ENCODE measurements at places on chromosomes 2 and 18.

GRCh38 chr2:20135631-20136050 lies 84.2 kb upstream of the LAPTM4A start:
- DNase-seq = peak; percentile 71

- no peak for DNase-seq
Observed at GRCh38 chr18:8895987-8896619, 190.7 kb downstream of the MTCL1 start.

- no peak for DNase-seq
Observed at GRCh38 chr2:8543383-8544170, 138.3 kb upstream of the ID2 start.

GRCh38 chr2:204051984-204052556 lies 115.5 kb downstream of the ICOS start:
- DNase-seq = no peak

GRCh38 chr2:9809064-9809356 lies 34.3 kb upstream of the TAF1B start:
- DNase-seq = no peak

DNA sequence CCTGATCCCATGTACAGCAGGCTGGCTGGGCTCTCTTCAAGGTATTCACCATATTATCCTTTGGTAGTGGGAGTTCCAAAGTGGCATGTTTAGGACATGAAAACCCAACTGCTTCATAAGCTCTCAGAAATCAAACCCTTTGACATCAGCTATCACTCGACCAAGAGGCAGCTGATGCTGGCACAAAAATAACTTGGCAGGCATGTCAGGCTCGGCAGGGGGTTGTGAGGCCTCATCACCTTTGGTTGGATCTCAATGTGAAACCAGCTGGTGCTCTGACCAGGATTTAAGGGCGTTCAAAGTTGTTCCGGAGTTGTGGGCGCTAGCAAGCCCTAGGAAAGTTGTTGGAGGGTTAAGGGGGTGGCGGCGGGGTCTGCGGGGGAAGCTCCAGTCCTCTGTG lies 171.9 kb downstream of the FHOD3 start:
- DNase-seq = no peak

DNA sequence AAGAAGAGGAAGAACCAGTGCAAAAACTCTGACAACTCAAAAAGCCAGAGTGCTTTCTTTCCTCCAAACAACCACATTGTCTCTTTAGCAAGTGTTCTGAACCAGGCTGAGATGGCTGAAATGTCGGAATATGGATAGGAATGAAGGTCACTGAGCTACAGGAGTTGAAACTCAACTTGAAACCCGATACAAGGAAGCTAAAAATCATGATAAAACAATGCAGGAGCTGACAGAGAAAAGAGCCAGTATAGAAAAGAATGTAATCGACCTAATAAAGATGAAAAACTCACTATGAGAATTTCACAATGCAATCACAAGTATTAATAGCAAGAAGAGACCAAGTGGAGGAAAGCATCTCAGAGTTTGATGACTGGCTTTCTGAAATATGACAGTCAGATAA lies 15.0 kb upstream of the EIF2AK3 start:
- DNase-seq = no peak

GRCh38 chr2:62305421-62306176 lies 109.7 kb downstream of the B3GNT2 start:
- DNase-seq = no peak

DNA sequence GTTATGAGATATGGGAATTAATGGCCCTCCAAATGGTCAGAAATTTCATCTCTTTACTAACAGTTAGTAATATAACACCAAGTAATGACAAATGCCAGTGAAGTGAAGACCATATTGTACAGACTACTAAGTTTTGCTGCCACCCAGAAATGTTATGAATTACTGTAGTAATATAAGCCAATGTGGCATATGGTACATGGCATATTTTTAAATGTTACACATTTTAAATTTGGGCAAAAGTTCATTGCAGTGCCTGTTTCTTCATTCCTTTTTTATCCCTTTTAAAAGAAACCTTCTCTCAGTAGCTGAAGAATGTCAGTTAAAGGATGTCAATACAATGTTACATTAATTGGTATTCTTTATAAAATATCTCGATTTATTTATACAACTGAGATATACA lies 626.5 kb upstream of the SLC8A1 start:
- DNase-seq = no peak

DNA sequence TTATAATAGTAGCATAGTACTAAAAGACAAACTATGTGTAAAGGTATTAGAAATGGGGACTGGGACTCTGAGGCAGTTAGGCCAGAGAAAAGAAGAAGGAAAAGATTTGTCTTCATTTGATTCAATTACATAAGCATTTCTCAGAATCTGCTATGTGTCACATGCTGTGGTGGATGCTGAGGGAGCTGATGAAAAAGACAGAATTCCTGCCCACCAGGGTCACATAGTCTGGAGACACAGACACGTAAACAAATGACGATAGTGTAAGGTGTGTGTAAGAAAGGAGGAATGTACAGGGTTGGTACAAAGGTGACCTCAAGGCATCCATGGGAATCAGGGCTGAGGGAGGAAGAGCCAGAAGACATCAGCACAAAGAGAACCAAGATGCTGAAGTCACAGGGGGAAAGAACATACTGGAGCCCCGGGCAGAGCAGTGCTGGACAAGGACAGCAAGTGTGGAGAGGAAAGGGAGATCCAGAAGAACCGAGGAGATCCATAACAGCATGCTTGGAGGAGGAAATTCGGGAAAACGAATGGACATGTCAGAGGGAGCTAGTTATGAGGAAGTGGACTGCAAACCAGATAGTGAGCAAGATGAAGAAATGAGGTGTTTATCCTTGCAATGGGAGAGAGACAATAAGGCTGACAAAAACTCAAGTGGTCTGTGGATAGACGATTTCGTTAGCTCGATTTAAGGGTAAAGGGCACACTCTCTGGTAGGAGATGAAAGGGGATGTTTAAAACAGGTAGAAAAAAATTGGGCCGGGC lies 1.2 kb upstream of the MAPRE3 start:
- DNase-seq = no peak

DNA sequence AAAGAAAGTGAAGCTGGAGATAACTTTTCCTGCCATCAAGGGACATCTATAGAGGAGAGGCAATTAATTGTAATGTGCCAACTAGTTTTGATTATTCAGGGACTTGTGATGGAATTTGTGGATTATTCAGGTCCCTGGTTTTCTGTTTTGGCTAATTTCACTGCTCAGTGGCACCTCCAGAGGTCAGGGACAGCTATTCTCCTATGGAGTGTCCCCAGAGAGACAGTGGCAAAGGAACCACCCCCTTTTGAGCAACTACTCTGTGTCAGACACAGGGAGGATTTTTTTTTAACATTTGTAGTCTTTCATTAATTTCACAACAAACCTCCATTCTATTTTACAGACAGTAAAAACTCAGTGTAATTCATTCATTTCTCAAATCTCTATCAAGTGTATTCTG lies 206.0 kb upstream of the SPRED2 start:
- DNase-seq = peak; percentile 25

- DNase-seq = no peak
Observed at GRCh38 chr18:50687491-50687890, 127.6 kb downstream of the MAPK4 start.

DNA sequence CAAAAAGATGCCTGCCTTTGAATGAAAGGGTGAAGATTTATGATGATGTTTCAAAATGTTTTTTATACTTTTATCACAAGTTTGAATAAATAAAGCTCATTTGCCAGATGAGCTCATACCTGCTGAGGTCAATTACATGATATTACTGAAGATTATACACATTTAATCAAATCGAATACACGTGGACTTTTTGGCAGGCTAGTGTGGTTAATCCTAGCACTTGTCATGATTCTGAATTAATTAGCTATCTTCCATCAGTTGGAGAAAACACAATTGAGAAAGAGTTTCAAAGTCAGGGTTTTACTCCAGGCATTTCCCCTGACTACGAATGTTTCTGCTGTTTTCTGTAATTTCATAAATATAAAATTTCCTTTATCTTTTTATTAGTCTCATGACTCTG lies 54.4 kb downstream of the LRPPRC start:
- peak; percentile 78 for DNase-seq

- no peak for DNase-seq
Observed at GRCh38 chr2:144248350-144249034, 271.4 kb downstream of the ZEB2 start.

GRCh38 chr2:10221976-10222870 lies 80.5 kb upstream of the HPCAL1 start:
- no peak for DNase-seq

- DNase-seq = no peak
Observed at GRCh38 chr2:100670232-100670631, 107.4 kb downstream of the PDCL3 start.

Data from NCI-H82 (cell line).